ENCODE measurements at places on chromosomes 3 and 15.

- DNase-seq = peak; percentile 24
These were observed 65.6 kb upstream of the CADM2 start for GRCh38 chr3:84893211-84893610.

DNA sequence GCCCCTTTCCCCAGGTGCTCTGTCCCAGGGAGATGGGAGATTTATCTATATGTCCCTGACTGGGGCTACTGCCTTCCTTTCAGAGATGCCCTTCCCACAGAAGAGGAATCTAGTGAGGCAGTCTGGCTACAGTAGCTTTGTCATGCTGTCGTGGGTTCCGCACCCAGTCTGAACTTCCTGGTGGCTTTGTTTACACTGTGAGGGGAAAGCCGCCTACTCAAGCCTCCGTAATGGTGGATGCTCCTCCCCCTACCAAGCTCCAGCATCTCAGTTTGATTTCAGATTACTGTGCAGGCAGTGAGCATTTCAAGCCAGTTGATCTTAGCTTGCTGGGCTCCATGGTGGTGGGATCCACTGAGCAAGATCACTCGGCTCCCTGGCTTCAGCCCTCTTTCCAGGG is 35.4 kb upstream of the SLC7A14 start:
- DNase-seq = no peak

- no peak for DNase-seq
These were observed 8.8 kb downstream of the NUP210 start for GRCh38 chr3:13411186-13411860.

- no peak for DNase-seq
These were observed 11.7 kb downstream of the DUOX2 start for GRCh38 chr15:45102226-45102625.

DNA sequence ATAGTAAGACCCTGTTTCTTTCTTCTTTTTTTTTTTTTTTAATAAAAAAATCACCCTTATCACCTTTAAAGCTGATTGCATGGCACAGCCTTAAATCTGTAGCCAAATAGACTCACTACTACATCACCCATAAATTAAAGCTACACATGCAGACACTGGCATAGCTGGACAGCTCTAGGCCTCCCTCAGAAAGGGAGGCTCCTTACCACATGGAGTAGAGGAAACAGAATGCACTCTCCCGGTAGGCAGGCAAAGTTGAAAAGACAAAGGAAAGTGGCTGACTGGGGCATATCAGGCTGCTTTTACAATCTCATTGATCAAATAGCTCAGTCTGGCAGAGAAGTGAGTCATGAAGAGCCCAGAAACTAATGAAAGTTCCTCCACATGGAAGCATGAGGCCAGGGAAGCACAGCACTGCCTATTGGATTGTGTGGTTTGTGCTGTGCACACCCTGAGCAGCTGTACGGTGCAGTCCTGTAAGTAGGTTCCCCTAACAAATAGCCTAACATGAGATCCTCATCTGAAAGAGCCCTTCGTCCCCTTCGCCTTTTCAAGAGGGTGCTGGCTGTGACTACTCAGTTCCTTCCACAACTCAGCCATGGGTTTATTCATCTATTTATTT is 32.7 kb upstream of the FAM98B start:
- no peak for DNase-seq

DNA sequence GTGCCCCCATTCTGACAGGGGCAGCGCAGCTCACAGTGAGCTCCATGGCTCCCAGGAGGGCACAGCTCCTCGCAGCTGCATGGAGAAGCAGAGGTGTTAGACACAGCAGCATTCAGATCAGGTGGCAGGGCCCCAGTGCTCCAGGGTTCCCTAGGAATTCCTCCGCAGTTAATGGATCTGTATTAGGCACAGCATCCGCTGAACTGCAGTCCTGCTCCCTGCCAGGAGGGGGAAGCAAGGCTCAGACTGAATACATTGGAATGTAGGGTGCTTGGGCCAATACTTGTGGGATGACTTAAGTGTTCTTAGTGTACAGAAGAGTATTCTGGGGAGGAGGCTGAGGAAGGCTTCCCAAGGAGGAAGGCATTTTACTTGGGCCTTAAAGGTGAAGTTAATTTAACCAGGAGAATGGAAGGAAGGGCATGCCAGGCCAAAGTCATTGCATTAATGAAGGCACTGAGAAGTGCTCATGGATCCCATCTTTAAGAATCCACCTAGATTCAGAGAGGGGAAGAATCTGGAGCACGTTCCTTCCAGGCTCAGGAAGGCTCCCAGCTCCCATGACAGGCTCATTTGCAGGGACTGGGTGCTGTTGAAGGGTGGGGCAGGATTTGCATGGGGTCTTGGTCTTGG is 111.6 kb downstream of the RAB11A start:
- DNase-seq = peak; percentile 18

GRCh38 chr3:169133178-169134161 is 530.0 kb downstream of the MECOM start:
- DNase-seq = peak; percentile 8

DNA sequence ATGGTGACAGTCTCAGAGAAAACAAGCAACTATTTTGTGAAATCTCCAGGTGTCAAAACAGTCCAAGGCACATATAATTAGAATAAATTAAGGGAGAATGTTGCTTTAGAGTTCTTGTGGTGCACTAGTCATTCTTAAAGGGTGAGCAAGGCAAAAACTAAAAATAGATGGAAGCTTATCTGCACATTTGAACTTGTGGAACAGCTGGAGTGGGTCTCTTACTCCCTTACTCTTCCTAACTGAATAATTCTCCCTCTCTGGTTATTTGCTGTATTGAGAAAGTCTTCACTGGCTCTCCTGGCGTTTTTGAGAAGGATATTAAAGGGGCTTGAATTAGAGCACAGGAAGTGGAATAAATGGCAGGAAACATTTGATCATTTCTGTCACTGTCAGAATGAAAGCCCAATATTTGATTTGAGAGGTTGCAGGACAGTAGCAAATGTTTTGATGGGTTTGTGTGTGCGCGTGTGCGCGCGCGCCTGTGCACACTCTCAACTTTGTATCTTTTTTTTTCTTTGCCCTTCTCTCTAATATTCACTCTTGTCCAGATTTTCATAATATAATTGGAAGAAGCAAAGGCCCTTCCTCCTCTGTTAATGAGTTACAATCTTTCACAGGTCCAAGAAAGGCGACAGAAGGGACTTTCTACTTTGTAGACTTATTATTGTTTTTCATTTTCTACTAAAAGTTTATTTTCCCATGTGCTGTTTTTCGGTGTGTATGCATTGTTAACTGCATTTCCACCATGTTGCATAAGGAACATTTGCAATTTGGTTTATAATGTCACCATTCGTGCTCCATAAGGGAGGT is 40.9 kb downstream of the AKAP13 start:
- no peak for DNase-seq

GRCh38 chr3:196323016-196323415 is 5.0 kb upstream of the DYNLT2B start:
- no peak for DNase-seq

- DNase-seq = no peak
These were observed 27.5 kb downstream of the GRAMD2A start for GRCh38 chr15:72169921-72170611.

- no peak for DNase-seq
These were observed 107.2 kb upstream of the CMC1 start for GRCh38 chr3:28134198-28134597.

DNA sequence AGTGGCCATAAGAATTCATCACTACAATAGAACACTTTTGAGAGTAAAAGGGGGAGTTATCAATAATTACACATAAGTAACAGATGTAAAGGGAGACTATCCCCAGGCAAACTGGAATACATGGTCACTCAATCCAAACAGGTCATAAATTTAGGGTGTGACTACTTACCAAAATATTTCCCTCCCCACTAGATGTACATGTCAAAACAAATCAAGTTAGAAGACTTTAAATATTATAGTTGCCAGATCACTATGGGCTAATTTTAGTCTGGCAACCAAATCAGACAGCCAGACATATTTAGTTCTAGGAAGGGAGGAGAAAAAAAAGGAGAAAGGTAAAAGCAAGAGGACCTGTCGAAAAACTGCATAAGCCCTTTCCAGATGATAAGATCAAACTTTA is 23.1 kb downstream of the SLC24A5 start:
- no peak for DNase-seq

DNA sequence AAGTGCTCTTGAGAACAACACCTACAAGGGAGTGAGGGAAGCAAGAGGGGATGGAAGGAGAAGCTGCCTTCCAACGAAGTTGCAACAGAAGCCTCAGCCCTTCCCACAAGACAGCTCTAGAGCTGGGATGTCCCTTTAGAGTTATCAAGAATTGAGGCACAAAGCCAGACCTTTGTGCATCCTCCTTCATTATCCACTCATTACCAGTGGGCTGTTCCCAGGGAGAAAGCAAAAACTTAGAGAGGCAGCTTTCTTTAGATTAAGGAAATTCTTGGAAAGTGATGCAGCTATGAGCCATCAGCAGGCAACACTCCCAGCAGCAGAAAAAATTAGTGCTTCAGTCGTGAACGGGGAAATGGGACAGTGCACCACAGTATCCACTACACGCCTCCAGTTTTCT is 10.6 kb upstream of the CD96 start:
- no peak for DNase-seq

DNA sequence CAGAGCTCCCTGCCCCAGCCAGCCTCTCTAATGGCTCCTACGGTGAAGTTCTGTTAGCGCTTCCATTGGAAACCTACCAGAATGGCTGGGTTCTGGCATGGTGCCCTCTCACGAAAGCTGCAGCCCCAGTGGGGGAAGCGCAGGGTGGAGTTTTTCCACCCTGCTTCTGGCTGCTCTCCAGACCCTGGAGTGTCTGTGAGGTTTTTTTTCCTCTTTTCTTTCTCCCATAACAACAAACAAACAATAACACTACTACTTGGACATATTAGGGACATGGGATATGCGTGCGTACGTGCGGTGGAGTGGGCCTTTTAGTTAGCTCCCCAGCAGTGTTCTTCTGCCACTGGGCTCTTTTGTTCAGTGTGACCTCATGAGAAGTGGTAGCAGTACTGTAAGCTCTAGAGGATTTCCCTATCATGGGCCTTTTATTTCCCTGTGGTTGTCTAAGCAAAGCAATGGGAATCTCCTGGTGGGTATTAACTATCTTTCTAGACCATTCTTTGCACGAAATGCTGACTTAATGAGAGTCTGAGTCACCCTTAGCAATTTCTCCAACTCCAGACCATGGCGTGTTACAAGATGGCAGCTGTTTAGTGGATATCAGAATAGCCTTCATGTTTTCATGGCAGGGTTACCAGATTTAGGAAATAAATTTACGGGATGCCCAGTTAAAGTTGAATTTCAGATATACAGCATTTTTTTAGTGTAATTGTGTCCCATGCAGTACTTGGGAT is 161.9 kb downstream of the FNDC3B start:
- peak; percentile 94 for DNase-seq

- peak; percentile 26 for DNase-seq
These were observed 125.0 kb upstream of the MEF2A start for GRCh38 chr15:99440551-99441443.

DNA sequence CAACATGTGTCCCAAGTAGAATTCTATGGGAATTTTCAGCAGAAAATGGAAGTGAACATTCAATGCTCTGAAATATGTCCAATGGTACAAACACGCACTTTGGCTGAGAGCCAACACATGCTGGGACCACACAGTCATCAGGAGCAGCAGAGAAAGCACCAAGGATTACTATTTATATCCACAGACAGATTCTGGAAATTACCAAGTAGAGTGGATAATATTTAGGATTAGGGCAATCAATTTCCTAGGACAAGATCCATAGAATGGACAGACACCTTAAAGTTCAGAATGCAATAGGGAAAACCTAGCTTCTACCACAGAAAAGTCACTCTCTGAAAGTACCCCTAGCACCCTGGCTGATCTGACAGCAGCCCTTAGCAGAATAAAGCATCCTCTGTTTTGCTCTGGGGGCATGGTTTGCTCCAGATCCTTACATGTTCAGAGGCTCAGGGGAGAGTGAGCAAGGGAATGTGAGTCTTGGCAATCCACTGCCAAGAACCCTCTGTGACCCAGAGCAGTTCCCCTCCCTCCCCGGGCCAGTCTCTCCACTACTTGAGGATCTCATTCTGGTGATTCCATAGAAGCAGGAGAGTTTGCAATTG is 206.0 kb upstream of the WNT5A start:
- no peak for DNase-seq

- DNase-seq = no peak
These were observed 33.0 kb upstream of the LARS2 start for GRCh38 chr3:45355351-45355750.

DNA sequence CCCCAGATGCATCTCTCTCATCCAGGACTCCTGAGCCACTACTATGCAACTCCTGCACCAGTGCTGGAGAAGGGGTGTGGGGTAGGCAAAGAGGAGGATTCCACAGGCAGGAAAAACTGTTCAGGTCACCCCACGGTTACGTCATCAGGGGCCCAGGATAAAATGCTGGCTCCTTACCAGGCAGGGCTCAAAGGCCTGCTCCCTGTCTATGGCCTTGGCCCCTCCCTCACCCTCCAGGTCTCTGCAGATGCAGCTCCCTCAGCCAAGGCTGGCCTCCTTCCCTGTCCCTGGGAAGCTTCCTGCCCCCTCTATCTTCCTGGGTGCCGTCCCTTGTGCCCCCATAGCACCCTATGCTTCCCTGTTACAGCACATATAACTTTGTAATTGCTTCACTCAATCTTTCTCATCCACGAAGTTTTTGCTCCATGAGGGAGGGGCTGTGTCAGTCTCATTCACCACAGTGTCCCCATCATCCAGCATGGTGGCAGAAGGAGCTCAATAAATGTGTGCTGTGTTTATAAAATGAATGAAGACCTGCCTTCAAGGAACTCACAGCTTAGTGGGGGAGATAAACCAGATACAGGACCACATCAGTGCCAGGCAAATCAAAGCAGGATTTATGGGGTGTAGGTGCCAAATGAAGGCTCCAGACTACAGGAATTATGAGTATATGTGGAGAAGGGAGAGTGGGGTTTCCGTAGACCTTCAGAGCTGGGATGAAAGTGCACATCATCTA is 18.6 kb downstream of the KBTBD13 start:
- no peak for DNase-seq

DNA sequence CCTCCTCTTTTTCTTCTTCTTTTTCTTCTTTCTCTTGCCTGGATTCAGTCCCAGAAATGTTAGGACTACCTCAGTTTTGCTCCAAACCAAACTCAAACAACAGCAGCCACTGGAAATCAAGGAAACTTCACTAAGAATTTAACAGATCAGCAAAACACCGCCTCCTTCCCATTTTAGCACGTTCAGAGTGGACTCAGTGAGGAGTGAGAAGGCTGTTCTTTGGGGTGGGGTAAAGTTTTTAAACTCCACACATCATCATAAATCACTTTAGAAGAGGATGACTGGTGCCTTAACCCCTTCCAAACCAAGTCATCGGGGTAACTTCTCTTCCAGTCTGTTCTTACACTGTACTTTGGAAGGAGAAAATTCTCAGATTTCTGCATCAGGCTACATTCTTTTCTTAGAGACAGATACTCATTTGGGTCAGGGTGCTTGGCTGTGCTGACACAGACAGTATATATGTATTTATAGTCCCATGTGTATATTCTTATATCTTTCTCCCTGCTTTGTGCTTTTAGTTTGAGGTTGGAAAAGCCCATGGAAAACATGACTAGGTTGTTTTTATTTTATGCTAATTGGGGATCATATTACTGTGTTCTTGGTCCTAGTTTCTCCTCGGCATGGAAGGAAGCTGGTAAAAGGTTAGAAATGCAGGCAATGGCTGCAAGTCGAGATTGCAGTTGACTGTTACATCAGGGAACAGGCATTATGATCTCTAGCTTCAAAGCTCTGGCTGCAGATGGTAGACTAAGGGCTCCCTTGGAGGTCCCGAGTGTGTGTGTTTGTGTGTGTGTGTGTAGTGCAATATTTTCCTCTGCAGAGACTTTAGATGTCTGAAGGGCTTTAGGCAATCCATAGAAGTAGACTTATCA is at the start of gene CCDC80:
Gene CCDC80 (minus strand): TSS at position 214 of the 872 bp plus-strand sequence. CDS start 1,238 bp downstream, outside the sequence.
- no peak for DNase-seq

- DNase-seq = no peak
These were observed 2.9 kb upstream of the RASGRF1 start for GRCh38 chr15:79093352-79093935.

- no peak for DNase-seq
These were observed 37.3 kb downstream of the HMCES start for GRCh38 chr3:129315998-129316247.
